ENCODE measurements at places on chromosomes 11 and 22.

- no peak for DNase-seq
Observed at GRCh38 chr11:82980292-82980691, 78.8 kb downstream of the DDIAS start.

- no peak for DNase-seq
Observed at GRCh38 chr11:130162733-130163132, 3.2 kb downstream of the ST14 start.

GRCh38 chr11:75561426-75562047 is 516 bp upstream of the SERPINH1 start:
- no peak for DNase-seq

GRCh38 chr11:7251836-7252682 is at the start of gene SYT9:
SYT9 (plus strand) TSS chr11:7251904; CDS start chr11:7252187, 283 bp downstream.
- DNase-seq: peak; percentile 85

- DNase-seq: no peak
Observed at GRCh38 chr11:123033895-123034294, 28.0 kb downstream of the HSPA8 start.

Measured in right lobe of liver (tissue), 6 donors.